ENCODE measurements at places on chromosomes 12 and 14. TPM values are rescaled to one million over a fixed set of nuclear protein-coding genes. Genes with fewer than 3 reads are reported as not detected.

GRCh38 chr12:10612984-10613348, 443 bp downstream of the MAGOHB start:
- no peak for DNase-seq

GRCh38 chr12:77720258-77720657, 110.4 kb upstream of the NAV3 start:
- no peak for DNase-seq

DNA sequence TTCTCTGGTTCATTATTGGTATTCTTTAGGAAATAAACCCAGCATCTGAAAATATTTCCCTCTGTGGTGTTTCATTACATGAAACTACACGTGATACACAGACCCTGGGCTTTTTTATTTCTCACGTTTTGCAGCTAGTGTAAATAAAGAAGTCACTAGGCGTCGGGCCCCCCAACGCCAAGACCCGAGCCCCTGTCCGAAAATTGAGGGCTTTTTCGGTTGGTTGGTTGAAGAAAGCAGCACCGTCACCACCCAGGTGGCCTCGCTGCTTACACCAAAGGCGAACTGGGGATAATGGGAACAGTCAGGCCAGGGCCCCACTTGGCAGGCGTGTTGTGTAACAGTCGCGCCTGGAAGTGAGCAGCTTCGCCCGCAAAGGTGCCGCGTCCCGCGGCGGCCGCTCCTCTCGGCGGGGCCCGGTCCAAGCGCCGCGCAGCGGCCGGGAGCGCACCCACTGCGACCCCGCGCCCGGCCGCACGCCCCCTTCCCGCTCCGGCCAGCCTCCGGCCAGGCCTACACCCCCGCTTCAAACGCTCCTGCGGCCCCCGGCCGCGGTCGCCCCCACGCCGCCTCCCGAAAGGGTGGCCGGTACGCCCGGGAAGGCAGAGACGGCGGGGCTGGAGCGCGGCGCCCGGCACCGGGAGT, 1.2 kb downstream of the DUSP16 start:
- DNase-seq = peak; percentile 84

- DNase-seq = no peak
Measured at GRCh38 chr12:76057326-76057725, 25.8 kb upstream of the PHLDA1 start.

DNA sequence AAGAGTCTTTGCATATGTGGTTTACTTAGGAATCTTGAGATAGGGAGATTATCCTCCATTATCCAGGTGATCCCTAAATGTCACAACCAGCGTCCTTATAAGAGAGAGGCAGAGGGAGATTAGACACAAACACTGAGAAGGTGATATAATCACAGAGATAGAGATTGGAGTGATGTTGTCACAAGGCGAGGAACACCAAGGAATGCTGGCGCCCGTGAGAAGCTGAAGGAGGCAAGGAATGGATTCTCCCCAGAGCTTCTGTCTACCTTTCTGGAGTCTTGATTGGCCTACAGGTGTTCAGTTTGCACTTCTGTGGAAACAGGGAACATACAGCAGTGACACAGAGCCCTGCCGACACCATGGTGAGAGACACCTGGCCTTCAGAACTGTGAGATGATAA, 101.6 kb downstream of the ANO4 start:
- no peak for DNase-seq

GRCh38 chr12:6540181-6540877, 6.0 kb downstream of the GAPDH start:
- peak; percentile 95 for DNase-seq

DNA sequence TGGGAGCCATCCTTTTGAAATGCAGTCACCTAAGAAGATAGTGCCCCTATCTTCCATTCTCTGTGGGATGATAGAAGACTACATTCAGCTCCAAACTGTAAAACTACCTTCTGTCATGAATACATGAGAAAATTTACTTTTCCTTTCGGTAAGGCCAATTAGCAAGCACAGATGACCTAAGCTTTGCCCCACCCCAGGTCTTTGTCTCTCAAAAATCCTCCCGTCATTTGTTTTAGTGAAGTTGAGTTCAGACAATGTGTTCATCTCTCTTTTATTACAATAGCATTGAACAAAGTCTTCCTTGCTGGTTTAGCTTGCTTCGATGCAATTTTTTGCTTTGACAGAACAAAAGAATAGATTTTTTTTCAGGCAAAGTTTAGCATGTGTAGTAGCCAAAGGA, 18.2 kb upstream of the FSCB start:
- no peak for DNase-seq

GRCh38 chr12:101001669-101002068, 207.1 kb downstream of the ANO4 start:
- DNase-seq = no peak

DNA sequence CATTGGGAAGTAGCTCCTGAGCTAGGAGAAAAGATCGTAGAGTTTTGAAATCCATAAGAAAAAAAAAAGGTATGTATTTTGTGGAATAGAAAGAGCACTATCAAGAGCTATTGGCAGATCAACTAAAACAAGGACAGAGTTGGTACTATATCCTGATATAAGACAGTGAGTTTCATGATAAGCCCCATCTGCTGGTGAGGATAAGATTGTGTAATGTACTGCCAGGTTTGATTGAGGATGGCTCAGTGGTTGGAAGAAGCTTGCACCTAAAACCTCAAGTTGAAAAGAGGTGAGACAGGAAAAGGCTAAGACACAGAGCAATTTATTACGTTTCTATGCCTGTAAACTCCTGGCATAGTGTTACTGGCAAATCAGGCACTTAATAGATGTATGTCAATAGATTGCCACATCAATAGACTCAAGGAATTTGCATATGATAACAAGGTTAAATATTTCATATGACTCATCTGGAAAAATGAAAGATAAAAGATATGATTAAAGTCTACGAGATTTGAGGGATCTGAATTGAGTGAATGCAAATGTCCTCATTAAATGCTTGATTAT, 525.6 kb downstream of the FLRT2 start:
- no peak for DNase-seq

GRCh38 chr14:85978582-85979250, 448.8 kb downstream of the FLRT2 start:
- no peak for DNase-seq

GRCh38 chr12:89994911-89995310, 286.3 kb upstream of the ATP2B1 start:
- no peak for DNase-seq

DNA sequence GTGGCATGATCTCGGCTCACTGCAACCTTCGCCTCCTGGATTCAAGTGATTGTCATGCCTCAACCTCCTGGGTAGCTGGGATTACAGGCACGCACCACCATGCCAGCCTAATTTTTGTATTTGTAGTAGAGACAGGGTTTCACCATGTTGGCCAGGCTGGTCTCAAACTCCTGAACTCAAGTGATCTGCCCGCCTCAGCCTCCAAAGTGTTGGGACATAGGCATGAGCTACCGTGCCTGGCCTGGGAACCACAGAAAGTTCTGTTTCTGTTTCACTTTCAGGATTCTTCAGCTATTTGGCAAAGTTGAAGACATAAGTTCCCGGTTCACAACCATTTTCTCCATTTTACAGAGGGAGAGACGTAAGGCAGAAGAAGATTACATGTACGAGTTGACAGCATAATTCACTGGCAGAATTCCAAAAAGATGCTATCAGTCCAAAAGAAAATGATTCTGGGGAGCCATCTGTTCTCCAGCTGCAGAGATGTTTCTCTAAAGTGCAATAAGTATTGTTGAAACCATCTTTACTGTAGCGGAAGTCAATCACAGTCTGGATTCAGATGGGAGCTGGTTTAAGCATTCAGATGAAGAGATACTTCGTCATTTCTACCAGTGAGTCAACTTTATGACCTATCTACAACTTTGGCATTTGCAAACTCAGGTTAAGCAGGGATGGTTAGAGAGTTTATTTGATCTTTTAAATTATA, 8.1 kb upstream of the RNF34 start:
- peak; percentile 56 for DNase-seq

GRCh38 chr14:78164226-78164853, 5.8 kb upstream of the NRXN3 start:
- no peak for DNase-seq

DNA sequence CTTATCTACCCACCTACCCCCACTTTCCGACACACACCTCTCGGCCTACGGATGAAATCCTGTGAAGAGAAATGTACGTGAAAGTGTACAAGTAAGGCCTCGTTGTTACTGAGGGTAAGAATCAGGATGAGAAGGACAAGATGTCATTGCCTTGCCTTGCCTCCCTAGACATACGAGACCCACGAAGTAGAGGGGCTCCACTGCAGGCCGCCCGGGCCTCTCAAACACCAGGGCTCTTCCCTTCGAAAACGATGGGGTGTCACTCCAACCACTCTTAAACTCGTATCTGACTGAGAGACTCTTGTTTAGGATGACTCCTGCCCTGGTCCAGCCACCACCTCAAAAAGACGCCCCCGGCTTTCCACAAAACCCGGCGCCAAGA, 498 bp downstream of the RACGAP1 start:
- no peak for DNase-seq

GRCh38 chr12:19894050-19894449, 454.8 kb downstream of the AEBP2 start:
- DNase-seq = no peak

DNA sequence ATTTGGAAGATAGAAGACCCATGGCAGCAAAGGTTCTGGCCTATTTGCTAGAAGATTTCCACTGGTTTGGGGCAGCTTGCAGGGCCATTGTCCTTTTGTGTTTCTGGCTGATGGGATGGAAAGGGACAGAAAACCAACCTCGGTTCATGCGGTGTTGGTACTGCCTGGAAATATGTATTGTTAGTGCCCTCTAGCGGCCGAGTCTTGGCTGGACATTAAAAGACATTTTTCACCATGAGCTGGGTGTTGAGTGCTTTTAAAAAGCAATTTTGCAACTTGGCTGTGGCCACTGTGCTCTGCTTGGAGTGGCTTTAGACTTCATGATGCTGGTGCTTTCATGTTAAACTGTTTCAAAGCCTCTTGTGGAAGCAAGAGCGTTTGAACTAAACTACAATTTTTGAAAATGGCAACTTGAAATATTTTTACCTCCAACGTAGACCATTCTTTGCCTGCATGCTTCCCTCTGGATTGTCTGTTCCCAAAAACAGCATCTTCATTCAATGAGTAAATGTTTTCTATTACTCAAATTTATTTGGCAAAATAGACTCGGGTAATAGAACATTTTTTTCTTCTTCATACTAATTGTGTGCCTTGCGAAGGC, 102.7 kb upstream of the TBX5 start:
- peak; percentile 67 for DNase-seq

The GUCY2C gene
- polyA plus RNA-seq = 0.02 TPM

The SDS gene
- 0.52 TPM for polyA plus RNA-seq

The RASSF3 gene
- polyA plus RNA-seq = 44.6 TPM

The CLEC2A gene
- polyA plus RNA-seq = not detected

The KRT75 gene
- polyA plus RNA-seq = 0.07 TPM

All from right cardiac atrium (tissue), 5 donors.